Fibroblast of lung (primary cell): ENCODE measurements at places on chromosomes 5 and 9.
A peak's percentile ranks its signal among the peaks of the same experiment; 100 is the strongest.

DNA sequence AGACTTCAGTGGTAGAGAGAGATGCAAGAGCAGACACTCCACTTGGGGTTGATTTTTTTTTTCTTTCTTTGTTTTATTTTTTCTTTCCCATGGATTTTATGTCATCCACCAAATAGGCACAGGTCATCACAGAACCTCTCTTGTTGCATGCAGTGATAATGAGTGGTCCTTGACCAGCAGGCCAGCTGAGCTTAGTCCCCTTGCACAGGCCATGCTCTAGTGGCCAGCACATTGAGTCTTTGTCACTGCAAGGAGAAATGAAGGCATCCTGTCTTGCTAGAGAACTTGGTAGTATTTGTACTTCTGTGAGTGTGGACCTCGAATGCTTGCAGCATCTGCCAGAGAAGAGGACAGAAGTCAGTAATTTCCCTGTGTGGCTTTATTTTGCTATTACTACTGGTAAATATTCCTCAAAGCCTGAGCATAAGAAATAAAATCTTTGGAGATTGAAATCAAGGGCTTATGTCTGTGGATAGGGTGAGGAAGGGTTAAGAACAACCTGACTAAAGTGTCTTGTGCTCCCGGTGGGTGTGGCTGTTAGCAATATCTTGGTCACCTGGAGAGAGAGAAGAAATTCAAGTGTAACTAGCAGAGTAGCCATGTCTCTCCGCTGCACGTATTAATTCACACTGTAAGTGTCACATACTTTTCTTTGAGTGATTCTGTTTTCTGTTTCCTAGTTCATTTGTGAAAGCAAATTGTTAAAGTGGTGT is 45.3 kb upstream of the NCS1 start:
- peaks cover 20% of the 10 kb centered on the region for H3K4me1 ChIP-seq
- no peaks in the 10 kb centered on the region for H3K27me3 ChIP-seq
- no peak for DNase-seq
- no peak overlapping the region for H3K27ac ChIP-seq
- H3K4me3 ChIP-seq: no peak overlapping the region

GRCh38 chr5:647727-648126 is 35.6 kb downstream of the CEP72 start:
- no peak overlapping the region for H3K27ac ChIP-seq
- H3K4me1 ChIP-seq: no peaks in the 10 kb centered on the region
- peaks cover 13% of the 10 kb centered on the region for H3K36me3 ChIP-seq
- H3K27me3 ChIP-seq: no peaks in the 10 kb centered on the region

- H3K27me3 ChIP-seq: no peaks in the 10 kb centered on the region
- H3K4me3 ChIP-seq: no peak overlapping the region
- no peaks in the 10 kb centered on the region for H3K4me1 ChIP-seq
Observed at GRCh38 chr9:126750941-126751725, 53.7 kb upstream of the ZBTB43 start.

DNA sequence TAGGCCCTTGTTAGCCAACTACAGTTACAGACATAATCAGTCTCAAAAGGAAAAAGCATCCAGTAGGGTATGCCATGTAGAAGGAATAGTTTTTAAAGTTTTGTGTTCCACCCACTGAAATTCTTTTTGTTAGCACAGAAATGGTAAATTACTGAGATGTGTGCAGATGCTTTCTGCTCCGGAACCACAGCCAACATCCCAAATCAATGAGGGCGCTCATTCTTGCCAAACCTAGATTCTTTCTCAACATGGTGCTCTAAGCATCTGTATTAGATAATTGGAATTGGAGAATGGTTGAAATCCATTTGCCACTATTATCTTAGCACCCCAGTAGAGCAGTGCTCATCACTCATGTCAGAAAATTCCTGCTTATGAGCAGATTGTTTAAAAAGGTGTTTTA is 127.8 kb downstream of the SEC61B start:
- H3K27ac ChIP-seq: no peak overlapping the region
- H3K36me3 ChIP-seq: no peaks in the 10 kb centered on the region
- no peak overlapping the region for H3K4me3 ChIP-seq
- DNase-seq: no peak
- H3K27me3 ChIP-seq: no peaks in the 10 kb centered on the region

DNA sequence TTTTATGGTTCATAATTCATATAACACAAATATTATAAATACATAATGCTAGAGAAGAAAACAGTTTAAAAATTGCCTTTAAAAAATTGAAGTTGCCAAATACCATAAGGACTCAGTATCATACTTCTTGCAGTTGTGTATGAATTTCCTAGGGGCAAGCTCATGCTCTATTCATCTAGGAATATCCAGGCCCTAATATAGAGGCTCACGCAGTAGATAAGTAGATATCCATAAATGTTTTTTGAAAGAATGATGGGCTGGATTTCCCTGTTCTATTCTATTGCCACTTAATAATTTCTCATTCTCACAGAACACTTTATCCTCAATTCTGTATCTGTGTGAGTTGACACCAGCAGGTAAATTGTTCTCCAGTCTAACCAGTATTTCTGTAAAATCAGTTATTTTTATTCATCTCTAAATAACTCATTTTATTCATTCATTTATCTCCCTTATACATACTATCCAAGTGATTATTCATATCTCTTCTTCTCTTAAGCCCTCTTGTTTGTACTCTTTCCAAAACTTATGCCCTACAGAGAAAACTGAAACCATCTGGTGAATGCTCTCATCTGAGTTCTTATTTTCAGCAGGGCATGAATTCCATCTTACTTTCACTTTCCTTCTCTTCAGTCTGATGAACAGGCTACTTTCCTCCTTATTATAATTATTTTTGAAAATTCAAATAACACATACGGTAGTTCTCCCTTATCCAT is 97.1 kb downstream of the SLC44A1 start:
- H3K36me3 ChIP-seq: no peaks in the 10 kb centered on the region
- no peaks in the 10 kb centered on the region for H3K4me1 ChIP-seq
- peak; percentile 23 for DNase-seq
- no peak overlapping the region for H3K4me3 ChIP-seq
- no peak overlapping the region for H3K27ac ChIP-seq

- no peak overlapping the region for H3K27ac ChIP-seq
- DNase-seq: no peak
- no peaks in the 10 kb centered on the region for H3K27me3 ChIP-seq
- no peaks in the 10 kb centered on the region for H3K36me3 ChIP-seq
- no peaks in the 10 kb centered on the region for H3K4me1 ChIP-seq
- H3K4me3 ChIP-seq: no peak overlapping the region
Observed at GRCh38 chr9:83154821-83155220, 91.9 kb upstream of the RASEF start.

DNA sequence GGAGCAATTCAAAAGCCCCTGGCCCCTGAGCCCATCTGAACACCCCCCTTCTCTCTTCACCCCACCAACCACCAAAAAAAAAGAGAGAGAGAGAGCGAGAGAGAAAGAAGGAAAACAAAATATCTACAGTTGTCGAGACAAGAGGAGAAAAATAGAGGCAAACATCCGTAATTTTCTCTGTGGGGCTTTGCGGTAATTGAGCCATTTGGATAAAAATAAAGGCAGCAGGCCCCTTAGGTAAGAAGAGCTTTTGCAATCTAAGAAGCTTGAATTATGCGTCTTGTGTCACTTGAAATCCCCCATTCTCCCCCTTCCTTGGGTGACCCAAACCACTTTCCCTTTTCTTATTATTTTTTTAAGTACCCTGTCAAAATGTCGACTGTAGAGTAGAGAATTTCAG is 35.5 kb upstream of the FUBP3 start:
- peaks cover 2% of the 10 kb centered on the region for H3K27me3 ChIP-seq
- no peaks in the 10 kb centered on the region for H3K4me1 ChIP-seq
- H3K27ac ChIP-seq: no peak overlapping the region
- H3K4me3 ChIP-seq: no peak overlapping the region

DNA sequence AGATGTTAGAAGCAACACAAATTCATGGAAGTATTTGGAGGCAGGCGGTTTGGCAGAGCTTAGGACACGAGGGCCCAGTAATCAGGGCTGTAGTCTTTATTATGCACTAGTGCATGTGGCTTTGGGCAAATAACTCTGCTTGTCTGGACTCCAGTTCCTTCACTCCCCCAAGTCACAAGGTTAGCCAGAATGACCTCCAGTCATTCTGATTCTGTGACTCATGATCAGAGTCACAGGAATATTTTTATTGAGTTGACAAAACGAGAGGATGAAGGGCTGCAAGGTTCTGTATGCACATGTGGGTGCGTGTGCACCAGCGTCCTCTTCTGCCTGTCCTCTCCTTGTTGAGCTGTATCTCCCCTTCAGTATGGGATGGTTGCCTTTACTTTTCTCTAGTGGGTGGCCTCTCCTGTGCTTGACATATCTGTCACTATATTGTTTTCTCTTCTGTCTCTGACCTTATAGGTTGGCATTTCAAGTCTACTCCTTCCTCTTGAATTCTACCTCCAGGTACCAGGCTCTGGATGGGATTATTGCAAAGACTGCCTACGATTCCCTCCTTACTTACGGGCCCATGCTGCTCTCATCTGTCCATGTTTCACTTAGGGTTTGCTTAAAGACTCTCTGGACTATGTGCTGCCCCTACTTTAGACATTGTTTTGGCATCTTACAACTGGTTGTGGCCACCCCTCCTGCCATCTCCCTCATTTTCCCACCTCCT is 94.6 kb downstream of the KDM4C start:
- no peaks in the 10 kb centered on the region for H3K36me3 ChIP-seq
- H3K27ac ChIP-seq: no peak overlapping the region
- peak; percentile 67 for DNase-seq
- H3K4me3 ChIP-seq: no peak overlapping the region
- H3K4me1 ChIP-seq: no peaks in the 10 kb centered on the region

GRCh38 chr5:56815658-56816545 is 553 bp downstream of the MAP3K1 start:
- peak overlapping the region; percentile 32 for H3K27ac ChIP-seq
- DNase-seq: peak; percentile 51
- no peaks in the 10 kb centered on the region for H3K36me3 ChIP-seq

- peaks cover 17% of the 10 kb centered on the region for H3K4me1 ChIP-seq
- no peak overlapping the region for H3K27ac ChIP-seq
- H3K4me3 ChIP-seq: no peak overlapping the region
Observed at GRCh38 chr5:431711-432050, 11.3 kb upstream of the EXOC3 start.

- no peaks in the 10 kb centered on the region for H3K27me3 ChIP-seq
- H3K4me3 ChIP-seq: no peak overlapping the region
- no peak overlapping the region for H3K27ac ChIP-seq
Observed at GRCh38 chr9:117104206-117104605, 310.7 kb downstream of the ASTN2 start.

- H3K4me3 ChIP-seq: no peak overlapping the region
- no peaks in the 10 kb centered on the region for H3K27me3 ChIP-seq
- no peaks in the 10 kb centered on the region for H3K36me3 ChIP-seq
- H3K4me1 ChIP-seq: no peaks in the 10 kb centered on the region
Observed at GRCh38 chr5:133510634-133511262, 101.6 kb downstream of the FSTL4 start.

- no peaks in the 10 kb centered on the region for H3K36me3 ChIP-seq
- H3K27ac ChIP-seq: no peak overlapping the region
- no peaks in the 10 kb centered on the region for H3K4me1 ChIP-seq
- H3K4me3 ChIP-seq: no peak overlapping the region
Observed at GRCh38 chr5:168989731-168990505, 311.0 kb downstream of the SLIT3 start.

DNA sequence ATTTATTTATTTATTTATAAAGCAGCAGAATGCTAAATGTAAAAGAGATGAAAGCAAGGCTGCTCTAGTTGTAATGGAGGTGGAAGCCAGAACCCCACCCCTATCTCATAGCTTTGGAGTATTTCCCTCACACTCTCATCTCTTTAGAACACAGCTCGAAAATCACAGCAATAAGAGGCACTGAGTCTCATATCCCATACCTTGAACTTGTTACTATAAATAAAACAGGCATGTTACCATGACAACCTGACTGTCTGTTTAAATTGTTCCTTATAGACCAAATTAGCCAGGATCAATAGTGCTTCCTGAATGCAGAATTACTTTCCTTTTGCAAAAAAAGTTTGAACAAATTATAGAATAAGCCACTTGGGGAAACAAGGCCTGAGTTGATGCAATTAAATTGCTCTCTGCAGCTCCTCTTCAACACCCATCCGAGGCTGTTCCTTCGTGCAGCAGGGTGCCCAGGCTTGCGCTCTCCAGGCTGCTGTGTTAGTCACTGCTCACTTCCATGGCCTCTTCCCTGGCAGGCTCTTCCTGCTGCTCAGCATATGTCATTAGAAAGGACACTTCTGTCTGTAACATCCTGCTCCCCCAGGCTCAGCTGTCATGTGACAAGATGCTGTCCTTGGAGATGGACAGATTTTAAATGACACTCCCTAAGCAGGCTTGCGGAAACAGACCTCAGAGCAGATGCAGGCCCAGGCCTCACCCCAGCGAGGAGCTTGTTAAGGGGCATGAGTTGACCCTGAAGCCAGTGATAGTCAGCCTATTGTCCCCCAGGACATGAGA is 120.2 kb downstream of the CARTPT start:
- H3K27me3 ChIP-seq: peaks cover 8% of the 10 kb centered on the region
- no peak overlapping the region for H3K4me3 ChIP-seq
- no peak for DNase-seq
- H3K27ac ChIP-seq: no peak overlapping the region

DNA sequence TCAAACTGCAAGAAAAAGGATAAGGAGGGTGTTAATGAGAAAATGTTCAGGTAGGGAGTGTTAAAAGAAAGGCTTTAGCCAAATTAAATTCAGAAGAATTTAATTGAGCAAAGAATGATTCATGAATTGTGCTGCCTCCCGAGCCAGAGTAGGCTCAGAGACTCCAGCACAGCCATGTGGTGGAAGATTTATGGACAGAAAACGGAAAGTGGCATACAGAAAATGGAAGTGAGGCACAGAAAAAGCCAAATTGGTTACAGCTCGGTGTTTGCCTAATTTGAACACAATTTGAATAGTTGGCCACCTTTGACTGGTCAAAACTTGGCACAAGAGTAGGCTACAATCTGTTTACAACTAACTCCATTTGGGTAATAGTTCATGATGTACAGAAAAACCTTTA is 9.6 kb upstream of the SLC30A5 start:
- no peak overlapping the region for H3K4me3 ChIP-seq
- no peaks in the 10 kb centered on the region for H3K4me1 ChIP-seq
- no peaks in the 10 kb centered on the region for H3K27me3 ChIP-seq
- DNase-seq: no peak
- H3K27ac ChIP-seq: no peak overlapping the region
- H3K36me3 ChIP-seq: no peaks in the 10 kb centered on the region

DNA sequence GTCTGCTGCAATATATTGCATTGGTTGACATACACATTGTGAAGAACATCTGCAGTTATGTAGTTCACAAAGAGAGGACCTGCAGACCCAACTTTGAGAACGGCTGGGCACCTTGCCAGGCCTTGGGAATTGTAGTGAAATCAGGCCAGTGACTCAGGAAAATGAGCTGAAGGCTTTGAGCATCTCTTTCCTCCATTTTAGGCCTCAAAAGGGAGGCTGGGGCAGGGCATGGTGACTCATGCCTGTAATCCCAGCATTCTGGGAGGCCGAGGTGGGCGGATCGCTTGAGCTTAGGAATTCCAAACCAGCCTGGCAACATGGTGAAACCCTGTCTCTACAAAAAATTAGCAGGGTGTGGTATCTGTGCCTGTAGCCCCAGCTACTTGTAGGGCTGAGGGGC is 1.4 kb upstream of the IPPK start:
- peak overlapping the region; percentile 95 for H3K27ac ChIP-seq
- H3K36me3 ChIP-seq: peaks cover 4% of the 10 kb centered on the region
- peaks cover 3% of the 10 kb centered on the region for H3K4me1 ChIP-seq
- peak; percentile 84 for DNase-seq
- H3K27me3 ChIP-seq: no peaks in the 10 kb centered on the region

GRCh38 chr5:115641948-115642347 is 16.1 kb upstream of the TMED7 start:
- peaks cover 13% of the 10 kb centered on the region for H3K27me3 ChIP-seq
- no peak for DNase-seq
- H3K36me3 ChIP-seq: no peaks in the 10 kb centered on the region
- H3K27ac ChIP-seq: no peak overlapping the region
- no peaks in the 10 kb centered on the region for H3K4me1 ChIP-seq
